Stimulated activated naive CD4-positive, alpha-beta T cell treated with Interleukin-2 at 50 U/mL for 16 hours (primary cell): ENCODE measurements at places on chromosomes 11 and 22.

DNA sequence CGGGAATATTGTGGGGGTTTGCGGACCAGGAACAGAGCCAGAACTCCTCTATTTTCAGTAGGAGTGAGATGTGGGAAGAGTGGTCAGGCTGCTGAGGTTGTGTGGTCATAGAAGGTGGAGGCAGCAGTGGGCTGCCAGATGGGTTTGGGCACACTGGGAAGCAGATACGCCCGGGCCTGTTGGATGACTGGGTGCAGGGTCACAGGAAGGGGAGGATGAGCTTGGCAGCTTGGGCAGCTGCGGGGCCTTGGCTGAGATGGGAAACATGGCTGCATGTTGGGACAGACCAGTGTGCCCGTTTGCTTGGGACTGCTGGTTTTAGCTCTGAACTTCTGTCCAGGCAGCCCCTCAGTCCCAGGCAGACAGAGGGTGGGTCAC lies 11.4 kb downstream of the SHANK3 start:
- no peak for DNase-seq

GRCh38 chr11:64056213-64056785 lies 20.6 kb downstream of the FLRT1 start:
- no peak for DNase-seq

DNA sequence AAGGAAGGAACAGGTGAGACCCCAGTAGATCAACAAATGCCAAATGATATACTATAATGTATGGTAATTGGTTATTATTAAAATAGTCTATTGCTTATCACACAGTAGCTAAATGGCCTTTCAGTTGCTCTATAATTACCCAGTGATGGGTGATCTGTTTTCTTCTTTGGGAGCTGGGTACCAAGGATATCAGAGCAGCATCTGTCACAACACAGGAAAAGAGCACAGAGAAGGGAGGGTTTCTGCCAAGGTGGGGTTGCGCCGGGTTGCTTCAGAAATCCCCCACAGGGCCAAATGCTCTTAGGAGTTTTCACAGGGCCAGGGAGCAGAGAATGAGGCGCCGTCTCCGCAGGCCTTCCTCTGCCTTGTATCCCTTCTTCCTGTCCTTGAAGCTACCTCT lies 469.4 kb downstream of the INSC start:
- no peak for DNase-seq

GRCh38 chr22:19831016-19831415 lies 23.7 kb downstream of the GNB1L start:
- DNase-seq: no peak

DNA sequence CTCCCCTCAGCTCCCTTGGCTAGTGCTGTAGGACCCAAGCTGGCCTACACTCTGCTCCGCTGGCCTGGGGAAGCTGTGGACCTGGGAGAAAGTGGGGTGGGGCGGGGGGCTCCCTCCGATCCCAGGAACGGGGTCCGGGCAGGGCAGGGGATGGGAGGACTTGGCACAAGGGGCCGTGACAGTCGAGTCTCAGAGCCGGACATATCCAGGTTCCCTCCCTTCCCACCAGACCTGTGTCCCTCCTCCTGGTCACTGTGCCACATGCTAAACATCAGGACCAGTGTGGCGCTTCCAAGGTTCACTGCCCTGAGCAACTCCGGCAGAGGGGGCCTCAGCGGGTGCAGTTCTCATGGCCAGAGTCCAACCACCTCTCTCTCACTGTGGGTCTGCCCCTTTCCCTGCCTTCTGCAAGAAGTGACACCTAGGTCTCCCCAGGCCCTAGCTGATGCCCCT lies 2.0 kb downstream of the DUSP8 start:
- no peak for DNase-seq

DNA sequence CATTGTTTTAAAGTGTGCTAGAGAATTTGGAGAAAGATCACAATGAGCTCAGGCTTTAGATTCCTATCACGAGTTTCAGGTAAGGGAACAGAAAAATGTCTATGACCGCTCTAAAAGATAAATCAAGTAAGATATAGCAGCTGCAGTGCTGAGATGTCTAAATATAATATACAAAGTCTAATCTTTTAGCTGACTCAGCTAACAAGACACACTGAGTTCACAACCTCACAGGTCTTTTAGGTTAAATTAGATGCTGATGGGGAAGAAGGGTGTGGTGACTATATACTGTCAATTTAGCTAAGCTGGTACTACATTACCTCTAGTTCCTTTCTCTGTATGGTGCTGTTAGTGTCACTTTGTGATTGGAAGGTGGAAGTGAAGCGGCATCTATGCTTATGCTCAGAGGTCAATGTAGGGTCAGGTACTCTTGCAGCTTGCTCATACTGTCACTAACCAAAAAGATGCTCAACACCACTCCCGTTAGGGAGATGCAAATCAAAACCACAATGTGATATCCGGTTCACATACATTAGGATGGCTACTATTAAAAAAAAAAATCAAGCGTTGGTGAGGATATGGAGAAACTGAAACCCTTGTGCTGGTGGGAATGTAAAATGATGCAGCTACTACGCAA lies 283.5 kb downstream of the SWAP70 start:
- DNase-seq: no peak

- DNase-seq: no peak
Observed at GRCh38 chr11:112844517-112844916, 116.7 kb upstream of the NCAM1 start.

GRCh38 chr11:45232341-45233080 lies 53.6 kb downstream of the SYT13 start:
- DNase-seq: no peak

GRCh38 chr11:18010121-18010670 lies 2.7 kb downstream of the SERGEF start:
- DNase-seq: no peak

GRCh38 chr22:50014655-50015401 lies 2.3 kb upstream of the IL17REL start:
- peak; percentile 6 for DNase-seq

GRCh38 chr11:102153082-102153481 lies 42.8 kb downstream of the YAP1 start:
- no peak for DNase-seq

- no peak for DNase-seq
Observed at GRCh38 chr22:22930222-22930497, 42.5 kb downstream of the IGLL5 start.

GRCh38 chr11:113457784-113458183 lies 17.4 kb downstream of the DRD2 start:
- no peak for DNase-seq

DNA sequence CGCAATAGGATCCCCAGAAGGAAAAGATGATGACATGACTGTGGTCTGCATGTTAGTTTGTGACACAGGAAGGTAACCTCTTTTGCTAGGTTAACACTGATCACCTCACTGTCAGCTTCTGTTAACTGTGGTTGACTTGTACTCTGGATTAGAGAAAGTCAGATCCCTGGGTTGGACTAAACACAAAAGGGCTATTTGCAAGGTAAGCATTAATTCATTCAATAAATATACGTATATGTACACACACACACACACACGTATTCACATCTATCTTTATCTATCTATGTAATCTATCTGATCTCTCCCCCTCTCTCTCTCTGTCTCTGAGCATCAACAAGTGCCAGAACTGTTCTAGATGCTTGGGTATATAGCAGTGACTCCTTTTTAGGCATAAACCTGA lies 136.1 kb upstream of the SNX19 start:
- no peak for DNase-seq

DNA sequence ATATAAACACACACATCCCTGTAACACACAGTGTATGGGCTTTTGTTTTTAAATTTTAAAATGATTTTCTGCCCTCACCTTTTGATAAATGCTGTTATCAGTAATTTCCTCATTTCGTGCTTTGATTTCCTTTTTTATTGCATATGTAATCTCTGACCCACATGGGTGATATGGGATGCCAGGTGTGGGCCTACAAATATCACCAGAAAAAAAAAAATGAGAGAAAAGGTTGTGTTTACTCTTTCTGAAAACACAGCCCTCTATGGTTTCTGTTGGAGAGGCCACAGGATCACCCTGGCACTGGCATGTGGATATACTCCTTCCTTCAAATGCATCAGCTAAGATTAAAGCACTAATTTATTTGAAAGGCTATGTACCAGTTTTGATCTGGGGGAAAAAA lies 17.0 kb downstream of the DRD2 start:
- DNase-seq: no peak

DNA sequence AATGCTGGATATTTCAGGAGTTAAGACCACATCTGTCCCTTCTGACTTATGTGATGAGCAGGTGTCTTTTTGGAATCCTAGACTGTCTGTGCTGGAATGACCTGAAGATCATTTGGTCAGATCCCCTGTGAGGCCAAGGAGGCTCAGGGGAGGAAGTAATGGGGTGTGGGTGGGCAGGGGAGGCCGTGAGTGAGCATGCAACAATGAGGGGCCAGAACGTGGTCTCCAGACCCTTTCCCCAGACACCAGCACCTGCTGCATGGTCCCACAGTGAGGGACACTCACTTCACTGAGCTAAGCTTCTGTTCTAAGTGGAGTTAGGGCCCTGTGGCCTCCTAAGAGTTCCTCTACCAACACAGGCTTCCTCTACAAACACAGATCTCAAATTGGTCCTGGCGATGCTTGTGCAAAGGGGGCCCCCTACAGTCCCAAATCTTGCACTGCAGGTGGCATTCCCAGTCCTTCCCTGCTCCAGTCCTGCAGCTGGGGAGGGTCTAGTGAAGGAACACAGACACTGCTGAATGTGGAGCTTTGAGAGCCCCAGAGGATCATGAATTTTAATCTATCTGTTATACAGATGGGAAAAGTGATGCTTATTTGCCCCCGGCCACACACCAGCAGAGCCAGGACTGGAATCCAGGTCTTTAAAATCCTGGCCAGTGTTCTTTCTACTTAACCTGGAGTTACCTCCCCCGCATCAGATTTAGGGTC lies 7.4 kb downstream of the USP2 start:
- DNase-seq: no peak

DNA sequence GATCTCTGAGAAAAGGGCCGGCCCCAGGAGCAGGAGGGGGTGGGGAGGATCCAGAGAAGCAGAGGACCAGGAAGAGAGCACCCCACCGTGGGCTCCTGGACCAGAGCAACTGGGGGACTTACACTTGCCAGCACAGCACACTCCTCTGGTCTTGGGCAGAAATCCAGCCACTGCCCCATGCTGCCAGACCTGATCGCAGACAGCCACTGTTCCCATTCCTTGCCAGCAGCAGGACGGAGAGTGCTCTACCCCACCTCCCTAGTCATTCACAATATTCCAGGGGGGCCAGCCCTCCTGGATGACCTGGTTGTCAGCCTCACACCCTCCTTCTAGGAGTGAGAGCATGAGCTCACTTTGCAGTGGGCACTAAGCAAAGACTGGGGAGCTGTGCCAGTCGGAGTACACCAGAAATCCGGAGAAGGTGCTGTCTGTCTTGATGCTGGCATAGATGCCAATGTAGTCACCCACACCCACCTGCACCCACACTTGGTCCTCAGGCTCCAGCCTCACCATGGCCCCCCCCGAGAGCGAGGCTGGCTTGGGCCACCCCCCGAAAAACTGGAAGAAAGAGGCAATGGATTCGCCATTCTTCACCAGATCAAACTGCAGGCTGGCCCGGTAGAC lies 1.6 kb downstream of the C1QTNF5 start:
- no peak for DNase-seq

GRCh38 chr11:103079833-103080232 lies 12.1 kb downstream of the DCUN1D5 start:
- DNase-seq: no peak

DNA sequence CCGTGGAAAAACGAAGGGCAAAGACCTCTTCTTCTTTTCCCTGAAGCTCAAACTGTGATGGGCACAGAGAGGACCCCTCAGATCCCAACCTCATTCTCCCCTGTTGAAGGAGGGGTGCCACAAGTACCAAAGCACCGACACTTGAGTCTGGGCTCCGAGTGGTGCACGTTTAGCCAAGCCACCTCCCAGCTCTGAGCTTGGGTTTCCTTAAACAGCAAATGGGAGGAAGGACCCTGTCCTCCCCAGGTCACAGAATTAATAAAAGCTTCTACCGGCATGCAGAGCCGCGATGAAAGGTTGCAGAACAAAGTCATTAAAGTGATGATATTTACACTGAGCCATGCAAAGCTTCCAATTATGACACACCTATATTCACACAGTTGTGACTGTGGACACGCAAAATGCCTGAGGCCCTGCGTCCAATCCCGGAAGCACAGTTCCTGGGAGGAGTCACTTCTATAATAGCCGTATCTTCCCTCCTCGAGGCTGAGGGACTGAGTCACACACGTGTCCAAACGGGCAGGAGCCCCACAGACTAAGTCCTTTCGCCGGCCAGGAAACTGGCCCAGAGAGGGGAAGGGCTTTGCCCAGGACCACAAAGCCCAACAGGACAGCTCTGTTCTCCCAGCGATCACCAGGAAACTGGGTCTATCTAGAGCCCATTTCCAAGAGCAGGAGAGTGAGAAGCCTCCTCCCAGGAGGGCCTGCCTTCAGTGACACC lies 922 bp upstream of the CSNK1E start:
- no peak for DNase-seq

DNA sequence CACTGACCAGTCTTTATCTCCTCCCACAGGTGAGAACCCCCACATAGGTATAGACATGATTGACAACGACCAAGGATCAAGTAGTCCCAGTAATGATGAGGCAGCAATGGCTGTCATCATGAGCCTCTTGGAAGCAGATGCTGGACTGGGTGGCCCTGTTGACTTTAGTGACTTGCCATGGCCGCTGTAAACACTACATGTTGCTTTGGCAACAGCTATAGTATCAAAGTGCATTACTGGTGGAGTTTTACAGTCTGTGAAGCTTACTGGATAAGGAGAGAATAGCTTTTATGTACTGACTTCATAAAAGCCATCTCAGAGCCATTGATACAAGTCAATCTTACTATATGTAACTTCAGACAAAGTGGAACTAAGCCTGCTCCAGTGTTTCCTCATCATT lies 76.5 kb downstream of the BTBD10 start:
- DNase-seq: no peak

GRCh38 chr11:73932781-73933180 lies 18.0 kb upstream of the DNAJB13 start:
- DNase-seq: no peak

GRCh38 chr11:32081129-32081641 lies 9.7 kb upstream of the RCN1 start:
- DNase-seq: no peak

DNA sequence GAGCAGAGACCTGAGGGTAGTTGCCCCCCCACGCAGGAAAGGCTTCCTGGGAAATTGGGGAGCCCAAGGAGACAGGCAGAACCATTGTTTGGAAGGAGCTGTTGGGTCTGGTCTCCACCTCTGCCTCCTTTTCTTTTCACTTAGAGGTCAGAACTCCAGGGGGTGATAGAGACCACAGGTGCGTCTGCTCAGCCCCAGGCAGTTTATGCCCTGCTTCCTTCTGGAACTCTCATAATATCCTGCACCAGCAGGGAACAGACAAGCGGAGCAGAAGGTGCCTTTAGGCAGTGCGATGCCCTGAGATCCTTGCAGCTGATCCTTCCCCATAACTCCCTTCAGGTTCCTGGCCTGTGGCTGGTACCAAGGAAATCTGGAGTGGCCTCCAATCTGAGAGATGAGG lies 120.2 kb downstream of the NECTIN1 start:
- DNase-seq: no peak

- no peak for DNase-seq
Observed at GRCh38 chr11:30585892-30586250, 282 bp downstream of the MPPED2 start.

- DNase-seq: no peak
Observed at GRCh38 chr11:114438303-114438702, 964 bp upstream of the REXO2 start.
